ENCODE measurements at places on chromosomes 6 and 20. TPM values are rescaled to one million over a fixed set of nuclear protein-coding genes. Genes with fewer than 3 reads are reported as not detected.

DNA sequence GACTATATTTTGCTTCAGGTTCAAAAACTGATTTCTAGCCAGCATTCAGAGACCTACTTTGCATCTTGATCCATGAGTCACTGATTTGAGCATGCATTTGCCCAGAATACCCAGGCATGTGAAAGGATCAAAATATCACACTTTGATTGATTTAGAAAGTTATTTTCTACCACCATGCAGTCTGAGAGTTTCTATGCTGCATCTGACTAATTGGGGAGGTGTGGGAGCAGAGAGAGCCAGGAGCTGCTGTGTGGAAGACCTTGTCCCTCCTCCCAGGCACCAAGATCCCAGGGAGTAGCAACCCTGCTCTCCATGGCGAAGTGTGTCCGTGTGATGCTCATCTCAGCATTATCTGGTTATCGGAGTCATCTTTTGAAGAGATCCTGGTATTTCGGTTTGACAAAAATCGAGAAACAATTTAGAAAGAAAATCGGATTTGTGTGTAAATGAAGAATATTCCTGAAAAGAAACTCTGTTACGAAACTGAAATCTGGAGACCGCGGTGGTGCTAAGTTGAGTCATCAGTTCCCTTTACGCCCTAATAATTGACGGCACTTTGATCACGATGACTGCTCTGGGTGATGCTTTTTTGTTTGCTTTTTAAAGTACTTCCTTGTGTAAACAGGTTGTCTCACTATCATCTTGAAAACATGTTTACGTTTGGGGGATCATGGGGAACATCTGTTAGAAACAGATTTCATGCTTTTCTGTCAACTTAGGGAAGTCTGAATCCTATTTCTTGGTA lies 193.4 kb downstream of the BACH2 start:
- DNase-seq = no peak

DNA sequence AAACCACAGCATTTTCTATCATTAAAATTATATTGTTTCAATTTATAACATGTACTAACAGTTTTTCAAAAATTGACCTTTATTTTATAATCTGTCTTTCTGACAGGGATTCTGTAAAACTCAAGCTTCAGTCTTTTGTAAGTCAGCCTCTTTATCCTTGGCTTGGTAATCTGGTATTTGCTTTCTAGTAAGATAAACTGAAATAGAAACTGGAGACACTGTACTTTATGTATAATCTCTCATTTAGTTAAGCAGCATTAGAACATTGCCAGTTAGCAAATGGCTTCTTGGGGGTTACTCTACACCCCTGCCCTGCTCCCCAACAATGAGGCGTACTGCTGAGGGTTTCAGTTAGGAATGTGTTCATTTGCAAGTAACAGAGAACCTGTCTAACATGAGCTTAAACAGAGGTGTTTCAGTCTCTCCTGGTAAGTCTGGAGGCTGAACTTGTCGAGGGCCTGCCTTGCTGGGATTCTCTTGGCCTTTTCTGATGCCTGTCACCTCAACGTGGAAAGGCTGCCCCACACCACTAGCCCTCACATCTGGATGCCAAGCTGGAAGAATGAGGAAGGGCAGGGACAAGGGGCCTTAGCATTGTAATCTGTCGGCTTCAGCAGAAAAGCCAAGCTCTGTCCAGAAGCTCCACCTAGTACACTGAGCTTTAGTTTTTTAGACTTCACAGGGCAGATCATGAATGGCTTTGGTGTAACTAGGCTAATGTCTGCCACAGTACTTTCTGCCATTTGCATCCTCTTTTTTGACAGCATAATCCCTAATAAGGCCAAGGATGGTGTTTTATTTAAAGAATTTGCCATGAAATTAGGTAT lies 34.8 kb downstream of the SH3BGRL2 start:
- DNase-seq = no peak

GRCh38 chr6:121439475-121439874 lies 4.0 kb downstream of the GJA1 start:
- DNase-seq = no peak

DNA sequence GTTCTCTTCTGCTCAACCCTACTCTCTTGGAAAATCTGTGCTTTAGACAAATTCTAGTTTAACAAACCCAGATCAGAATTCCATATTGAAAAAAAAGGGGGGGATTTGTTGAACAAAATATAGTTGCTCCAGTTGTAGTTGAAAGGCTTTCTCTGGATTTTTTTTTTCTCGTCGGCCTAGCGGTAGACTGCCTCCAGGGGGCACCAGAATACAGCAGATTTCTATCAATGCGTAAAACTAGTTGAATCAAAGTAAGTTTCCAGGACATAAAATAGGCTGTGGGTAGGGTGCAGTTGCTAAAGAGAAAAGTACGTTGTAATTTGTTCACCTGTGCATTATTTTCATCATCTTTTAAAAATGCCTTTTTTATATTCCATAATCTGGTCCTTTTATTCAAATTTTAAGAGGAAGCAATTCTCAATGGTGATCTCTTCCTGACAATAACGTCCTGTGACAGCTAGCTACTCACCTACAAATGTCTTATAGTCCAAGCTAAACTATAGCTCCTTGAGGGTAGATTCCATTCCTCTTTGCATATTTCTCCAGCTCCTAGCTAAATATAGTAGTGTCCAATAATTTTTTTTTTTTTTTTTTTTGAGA lies 105.4 kb downstream of the PERP start:
- DNase-seq = peak; percentile 56

DNA sequence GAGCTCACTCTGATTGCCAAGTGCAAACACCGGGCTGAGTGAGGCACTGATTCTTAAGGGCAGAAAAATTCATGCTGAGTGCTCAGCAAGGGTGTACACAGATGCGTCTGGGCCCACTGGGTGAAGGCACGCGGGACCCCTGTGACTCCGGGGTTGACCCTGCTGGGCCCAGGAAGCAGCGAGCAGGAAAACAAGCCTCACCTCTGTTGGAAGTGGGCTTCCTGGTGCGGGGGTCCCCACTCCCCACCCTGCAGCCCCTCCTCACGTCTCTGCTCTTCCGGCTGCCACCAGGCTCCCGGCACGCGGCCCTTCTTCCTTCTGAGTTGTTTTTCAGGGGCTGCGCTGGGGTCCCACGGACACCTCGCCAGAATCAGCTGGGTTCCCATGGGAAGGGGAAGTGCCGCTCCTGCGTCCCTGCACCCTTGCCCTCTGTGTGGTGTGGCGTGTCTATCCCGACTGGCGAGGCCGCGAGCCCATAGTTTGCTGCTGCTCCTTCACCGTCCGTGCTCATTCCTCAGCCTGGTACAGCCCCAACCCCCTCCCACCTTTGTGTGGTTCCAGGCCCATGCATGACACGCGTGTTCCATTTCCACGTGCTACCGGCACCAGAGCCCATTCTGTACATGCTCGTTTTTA lies 80.6 kb upstream of the BHLHE23 start:
- no peak for DNase-seq

Gene SEL1L2
- not detected for total RNA-seq
